ENCODE measurements at places on chromosomes 16 and 17.

- no peak for DNase-seq
These were observed 1.3 kb downstream of the RNF157 start for GRCh38 chr17:76238847-76239537.

DNA sequence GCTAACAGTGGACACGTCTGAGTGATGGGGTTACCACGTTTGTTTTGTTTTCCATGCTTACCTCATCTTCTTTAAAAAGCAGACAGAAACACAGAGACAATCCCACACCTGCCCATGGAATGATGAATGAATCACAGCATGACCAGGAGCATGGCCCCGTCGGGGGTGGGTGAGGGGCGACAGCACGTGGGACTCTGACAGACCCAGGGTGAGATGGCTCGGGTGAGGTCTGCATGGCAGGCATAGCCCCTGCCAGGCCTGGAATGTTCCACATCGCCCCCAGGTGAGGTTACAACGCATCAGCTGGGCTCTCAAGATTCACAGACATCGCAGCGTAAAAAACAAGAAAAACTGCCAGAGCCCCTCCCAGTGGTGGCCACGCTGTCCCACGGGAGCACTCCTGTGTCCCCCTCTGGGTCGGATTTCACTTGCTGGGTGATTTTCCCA, 18.1 kb downstream of the SLC7A5 start:
- no peak for DNase-seq

DNA sequence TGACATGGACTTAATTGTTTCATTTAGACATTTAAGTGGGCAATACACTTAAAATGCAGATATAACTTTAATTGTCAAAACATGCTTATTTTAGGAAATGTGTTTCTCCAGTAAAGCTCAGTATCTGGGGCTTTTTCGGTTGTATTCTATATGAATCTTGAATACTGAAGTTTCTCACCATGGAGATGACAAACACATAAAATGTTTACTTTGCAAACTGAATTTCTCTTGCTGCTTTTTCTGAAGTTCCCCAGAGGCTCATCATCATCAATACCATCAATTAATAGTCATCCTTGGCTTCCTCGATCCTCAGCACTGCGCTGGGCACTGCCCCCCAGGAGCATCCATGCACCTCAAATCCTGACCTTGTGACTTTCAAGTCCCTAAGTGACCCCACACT, 227.3 kb downstream of the WWOX start:
- no peak for DNase-seq

- no peak for DNase-seq
These were observed 16.6 kb upstream of the NOS2 start for GRCh38 chr17:27816946-27817345.

- DNase-seq: no peak
These were observed 68.9 kb upstream of the HNF1B start for GRCh38 chr17:37813751-37814150.

- DNase-seq: no peak
These were observed 414.1 kb upstream of the SALL1 start for GRCh38 chr16:51565184-51565583.

DNA sequence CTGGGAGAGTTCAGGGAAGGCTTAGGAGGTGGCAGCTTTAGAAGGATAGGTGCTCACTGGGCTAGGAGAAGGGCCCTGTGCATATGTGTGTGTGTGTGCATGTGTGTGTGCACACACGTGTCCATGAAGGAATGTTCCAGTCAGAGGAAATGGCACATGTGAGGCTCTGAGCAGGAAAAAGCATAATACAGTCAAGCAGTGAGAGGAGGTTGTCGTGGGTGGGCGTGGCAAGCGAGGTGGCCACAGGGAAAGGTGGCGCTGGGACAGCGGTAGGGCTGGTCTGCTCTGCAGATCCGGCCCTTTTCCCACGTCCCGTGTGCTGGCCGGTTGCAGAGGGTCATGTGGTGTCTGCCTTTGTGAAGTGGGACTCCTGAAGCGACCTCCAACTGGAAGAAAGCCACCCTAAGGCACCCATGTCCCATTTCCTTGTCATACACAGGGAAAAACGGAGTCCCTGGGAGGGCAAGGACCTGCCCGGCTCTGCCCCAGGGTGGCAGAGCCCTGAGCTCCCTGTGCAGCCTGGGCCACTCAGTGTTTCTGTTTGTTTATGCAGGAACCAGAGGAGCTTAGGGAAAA, 40.1 kb downstream of the NT5M start:
- DNase-seq: no peak

DNA sequence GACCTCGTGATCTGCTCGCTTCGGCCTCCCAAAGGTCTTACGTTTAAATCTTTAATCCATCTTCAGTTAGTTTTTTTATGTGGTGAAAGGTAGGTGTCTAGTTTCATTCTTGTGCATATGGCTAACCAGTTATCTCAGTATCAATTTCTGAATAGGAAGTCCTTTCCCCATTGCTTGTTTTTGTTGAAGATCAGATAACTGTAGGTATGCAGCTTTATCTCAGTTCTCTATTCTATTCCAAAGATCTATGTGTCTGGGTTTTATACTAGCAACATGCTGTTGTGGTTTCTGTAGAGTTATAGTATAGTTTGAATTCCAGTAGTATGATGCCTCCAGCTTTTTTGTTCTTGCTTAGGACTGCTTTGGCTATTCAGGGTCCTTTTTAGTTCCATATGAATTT, 65.2 kb downstream of the TNFRSF13B start:
- no peak for DNase-seq

DNA sequence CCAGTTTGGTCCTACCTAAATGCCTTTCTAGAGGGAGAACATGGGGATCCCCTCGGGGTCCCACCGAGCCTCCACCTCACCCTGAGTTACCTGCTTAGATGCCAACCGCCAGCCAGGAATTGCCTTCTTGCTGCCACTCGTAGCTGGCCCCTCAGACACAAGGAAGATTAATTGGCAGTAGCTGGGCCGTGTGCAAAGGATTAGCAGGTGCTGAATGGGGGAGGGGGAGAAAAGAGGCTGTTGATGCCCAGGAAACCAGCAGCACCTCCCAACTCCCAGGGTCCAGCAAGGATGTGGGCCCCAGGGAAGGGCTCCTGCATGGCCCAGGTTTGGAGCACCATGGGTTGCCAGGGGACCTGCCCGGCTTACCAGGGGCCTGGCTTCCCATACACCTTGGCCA, at the start of gene CNGB1:
CNGB1 (minus strand) TSS at position 159 of the 400 bp plus-strand sequence. CDS start 3,842 bp downstream, outside the sequence.
- DNase-seq: no peak

All from CD4-positive, alpha-beta T cell treated with Interleukin-21 for 1 hour (primary cell).